ENCODE measurements at places on chromosomes 13 and 19. TPM values are rescaled to one million over a fixed set of nuclear protein-coding genes. Genes with fewer than 3 reads are reported as not detected.

DNA sequence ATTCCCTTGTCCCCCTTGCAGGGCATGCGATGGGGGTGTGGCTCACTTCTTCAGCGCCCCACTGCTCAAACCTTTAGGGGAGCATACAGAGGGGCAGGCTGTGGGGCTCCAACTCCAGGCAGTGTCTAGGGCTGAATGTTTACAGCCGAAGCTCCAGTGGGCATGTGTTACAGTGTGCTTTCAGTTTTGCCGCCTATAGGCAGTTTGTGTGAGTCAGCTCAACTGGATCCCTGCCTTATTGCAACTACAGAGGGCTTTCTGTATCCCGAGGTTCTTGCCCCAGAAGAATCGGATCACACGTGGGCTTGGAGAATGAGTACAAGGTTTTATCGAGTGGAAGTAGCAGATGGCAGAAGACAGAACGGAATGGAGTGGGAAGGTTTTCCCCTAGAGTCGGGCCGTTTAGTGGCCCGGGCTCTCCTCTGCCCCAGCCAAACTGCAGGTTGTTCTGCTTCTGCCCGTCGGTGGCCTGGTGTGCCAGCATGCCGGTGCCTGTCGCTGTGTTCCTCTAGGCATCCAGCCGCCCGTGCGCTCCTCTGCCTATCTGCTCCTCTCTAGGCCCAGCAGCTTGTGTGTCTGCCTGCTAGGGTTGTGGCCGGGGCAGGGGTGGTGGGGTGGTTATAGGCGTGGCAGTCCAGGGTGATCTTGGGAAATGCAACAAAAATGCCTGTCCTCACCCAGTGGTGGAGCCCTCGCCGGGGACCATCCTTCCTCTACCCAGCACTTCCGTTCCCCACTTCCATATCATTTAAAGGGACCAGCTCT is 435.9 kb upstream of the SGCG start:
- DNase-seq, result no peak
- no peaks in the 10 kb centered on the region for H3K4me1 ChIP-seq
- no peak overlapping the region for H3K4me3 ChIP-seq
- no peaks in the 10 kb centered on the region for H3K36me3 ChIP-seq

The CALR3 gene
- not detected for total RNA-seq

GRCh38 chr19:18669524-18669817 is 14.0 kb upstream of the CRTC1 start:
- DNase-seq, result no peak
- no peak overlapping the region for H3K27ac ChIP-seq
- no peaks in the 10 kb centered on the region for H3K27me3 ChIP-seq
- H3K4me1 ChIP-seq, result peaks cover 11% of the 10 kb centered on the region

DNA sequence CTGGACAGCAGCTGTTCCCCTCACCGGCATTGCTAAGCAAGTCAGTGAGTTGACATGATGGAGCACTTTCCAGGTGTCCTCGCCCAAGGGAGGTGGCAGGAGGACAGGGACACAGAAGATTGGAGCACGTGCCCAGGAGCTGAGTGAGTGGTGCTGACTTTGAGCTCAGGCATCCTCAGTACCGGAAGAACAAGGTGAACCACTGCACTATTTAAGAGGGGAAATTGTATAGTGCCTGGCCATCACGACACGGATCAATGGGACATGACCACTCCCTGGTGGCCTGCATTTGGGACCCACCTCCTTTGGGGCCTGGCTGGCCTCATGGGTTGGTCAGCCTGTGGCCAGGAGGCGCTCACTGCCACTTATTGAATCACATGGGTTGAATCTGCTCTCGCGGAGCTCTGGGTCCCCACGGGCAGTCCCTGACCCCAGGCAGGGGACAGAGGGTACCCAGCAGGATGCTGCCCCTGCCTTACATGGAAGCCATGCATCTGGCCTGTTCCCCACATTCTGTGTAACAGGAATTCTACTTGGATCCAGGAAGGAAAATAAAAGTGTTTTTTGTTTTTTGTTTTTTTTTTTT is 206.9 kb upstream of the ZNF536 start:
- no peak for DNase-seq
- H3K36me3 ChIP-seq, result no peaks in the 10 kb centered on the region
- no peak overlapping the region for H3K4me3 ChIP-seq
- H3K4me1 ChIP-seq, result no peaks in the 10 kb centered on the region

DNA sequence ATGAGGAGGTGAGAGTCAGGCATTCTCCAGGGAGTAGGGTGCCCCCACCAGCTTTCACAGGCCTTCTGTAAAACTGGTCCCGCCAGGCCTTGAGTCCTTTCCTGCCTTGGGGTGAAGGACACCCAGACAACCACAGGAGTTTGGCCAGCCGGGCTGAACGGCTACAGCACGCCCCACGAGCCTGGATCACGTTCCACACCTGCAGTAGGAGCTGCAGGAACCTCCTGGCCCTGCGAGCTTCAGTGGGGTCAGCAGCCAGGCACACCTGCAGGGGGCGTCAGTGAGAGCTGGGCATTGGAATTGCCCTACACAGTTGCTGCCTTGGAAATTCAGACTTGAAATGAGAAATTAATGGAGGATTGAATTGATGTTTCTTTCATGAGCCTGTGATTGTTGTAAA is 45.7 kb downstream of the COL4A2 start:
- peaks cover 19% of the 10 kb centered on the region for H3K4me1 ChIP-seq
- no peak overlapping the region for H3K27ac ChIP-seq
- H3K36me3 ChIP-seq, result no peaks in the 10 kb centered on the region
- DNase-seq, result no peak

GRCh38 chr19:392375-392970 is 16.5 kb downstream of the C2CD4C start:
- no peaks in the 10 kb centered on the region for H3K4me1 ChIP-seq
- no peak overlapping the region for H3K4me3 ChIP-seq
- peaks cover 18% of the 10 kb centered on the region for H3K27me3 ChIP-seq
- no peak overlapping the region for H3K27ac ChIP-seq
- no peaks in the 10 kb centered on the region for H3K36me3 ChIP-seq

The LCP1 gene
- 24.5 TPM for total RNA-seq

GRCh38 chr19:50475736-50476223 is 527 bp upstream of the EMC10 start:
- peak overlapping the region; percentile 81 for H3K27ac ChIP-seq
- peak overlapping the region; percentile 91 for H3K4me3 ChIP-seq
- DNase-seq, result no peak
- H3K4me1 ChIP-seq, result peaks cover 13% of the 10 kb centered on the region
- no peaks in the 10 kb centered on the region for H3K27me3 ChIP-seq
- H3K36me3 ChIP-seq, result peaks cover 20% of the 10 kb centered on the region

The FPR1 gene
- 0.60 TPM for total RNA-seq

DNA sequence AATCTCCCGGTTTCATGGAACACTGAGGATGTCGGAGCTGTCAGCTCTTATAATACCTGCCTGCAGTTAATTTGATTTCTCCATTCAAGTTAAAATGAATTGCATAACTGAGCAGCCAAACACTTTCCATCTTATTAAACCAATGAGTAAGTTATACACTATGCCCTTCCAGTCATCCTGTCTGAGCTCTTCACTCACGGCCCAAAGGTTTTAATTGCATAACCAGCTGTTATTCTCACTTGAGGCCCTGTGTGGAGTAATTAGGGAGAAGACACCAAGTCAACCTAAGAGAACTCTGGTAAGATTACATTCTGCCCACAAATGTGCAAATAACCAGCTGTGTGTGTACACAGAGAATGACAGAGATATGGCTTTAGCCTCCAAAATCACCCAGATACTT is 303.5 kb downstream of the TBC1D4 start:
- no peak overlapping the region for H3K27ac ChIP-seq
- H3K36me3 ChIP-seq, result no peaks in the 10 kb centered on the region
- no peak for DNase-seq
- no peak overlapping the region for H3K4me3 ChIP-seq

DNA sequence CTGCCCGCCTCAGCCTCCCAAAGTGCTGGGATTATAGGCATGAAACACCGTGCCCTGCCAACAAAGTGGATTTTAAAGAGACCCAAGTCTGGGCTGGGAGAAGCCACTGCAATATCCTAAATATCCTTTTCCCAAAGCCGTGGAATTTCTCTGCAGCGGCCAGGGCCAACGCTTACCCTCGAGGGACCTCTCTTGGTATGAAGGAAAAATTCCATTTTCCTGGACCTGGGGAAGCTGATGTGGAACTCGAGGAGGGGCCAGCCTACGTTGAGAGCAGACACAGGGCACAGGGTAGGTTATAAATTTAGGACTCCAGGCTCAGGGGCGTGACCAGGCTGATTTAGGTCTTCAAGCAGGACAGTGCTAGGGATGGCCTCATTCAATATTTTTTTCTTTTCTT is 17.7 kb upstream of the UPF1 start:
- H3K27ac ChIP-seq, result no peak overlapping the region
- H3K4me1 ChIP-seq, result peaks cover 12% of the 10 kb centered on the region
- no peaks in the 10 kb centered on the region for H3K27me3 ChIP-seq

The GIPR gene
- 2.0 TPM for total RNA-seq

- H3K27me3 ChIP-seq, result no peaks in the 10 kb centered on the region
- H3K4me3 ChIP-seq, result no peak overlapping the region
- no peak for DNase-seq
- H3K36me3 ChIP-seq, result no peaks in the 10 kb centered on the region
Observed at GRCh38 chr13:58379221-58379620, 747.7 kb downstream of the PCDH17 start.

DNA sequence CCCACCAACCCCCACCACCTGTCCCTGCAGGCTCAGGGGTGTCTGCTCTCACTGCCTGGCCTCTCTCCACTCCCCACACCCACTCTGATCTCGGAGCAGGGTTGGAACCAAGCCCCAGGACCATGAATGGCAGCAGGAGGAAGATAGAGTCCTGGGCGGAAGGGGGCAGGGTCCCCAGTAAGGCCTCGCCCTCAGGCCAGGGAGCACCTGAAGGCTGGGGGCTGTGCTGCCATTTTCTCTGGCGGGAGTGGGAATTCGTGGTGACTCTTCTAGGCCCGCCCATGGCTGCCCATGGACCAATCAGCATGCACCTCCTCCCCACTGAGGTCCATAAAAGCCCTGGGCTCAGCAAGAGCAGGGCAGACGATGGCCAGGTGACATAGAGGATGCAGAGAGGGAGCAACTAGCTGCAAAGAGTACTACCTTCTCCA is 25.0 kb downstream of the KBTBD6 start:
- H3K36me3 ChIP-seq, result no peaks in the 10 kb centered on the region
- no peaks in the 10 kb centered on the region for H3K4me1 ChIP-seq
- H3K27me3 ChIP-seq, result no peaks in the 10 kb centered on the region
- no peak for DNase-seq
- H3K4me3 ChIP-seq, result no peak overlapping the region

DNA sequence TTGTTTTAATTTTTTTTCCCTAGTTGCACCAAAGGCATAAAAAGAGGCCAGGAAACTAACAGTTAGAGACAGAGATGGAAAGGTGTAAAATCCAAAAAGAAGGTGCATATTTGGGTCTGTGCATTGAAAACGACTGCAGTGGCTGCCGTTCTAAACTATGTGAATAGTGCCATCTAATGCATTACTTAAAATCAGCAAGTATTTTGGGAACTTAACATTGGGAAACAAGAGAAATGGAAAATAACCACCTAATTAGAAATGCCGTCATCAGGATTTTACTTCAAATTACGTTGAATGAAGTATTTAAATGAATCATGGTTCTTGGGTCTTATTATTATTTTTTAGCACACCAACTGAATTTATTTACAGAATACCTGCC is 189.5 kb upstream of the MIR17HG start:
- no peaks in the 10 kb centered on the region for H3K27me3 ChIP-seq
- no peak for DNase-seq
- no peaks in the 10 kb centered on the region for H3K4me1 ChIP-seq
- no peak overlapping the region for H3K27ac ChIP-seq

GRCh38 chr19:10419646-10420443 is 493 bp upstream of the PDE4A start:
- H3K27me3 ChIP-seq, result peaks cover 80% of the 10 kb centered on the region
- H3K27ac ChIP-seq, result no peak overlapping the region
- H3K4me1 ChIP-seq, result peaks cover 69% of the 10 kb centered on the region
- DNase-seq, result no peak
- H3K36me3 ChIP-seq, result no peaks in the 10 kb centered on the region

DNA sequence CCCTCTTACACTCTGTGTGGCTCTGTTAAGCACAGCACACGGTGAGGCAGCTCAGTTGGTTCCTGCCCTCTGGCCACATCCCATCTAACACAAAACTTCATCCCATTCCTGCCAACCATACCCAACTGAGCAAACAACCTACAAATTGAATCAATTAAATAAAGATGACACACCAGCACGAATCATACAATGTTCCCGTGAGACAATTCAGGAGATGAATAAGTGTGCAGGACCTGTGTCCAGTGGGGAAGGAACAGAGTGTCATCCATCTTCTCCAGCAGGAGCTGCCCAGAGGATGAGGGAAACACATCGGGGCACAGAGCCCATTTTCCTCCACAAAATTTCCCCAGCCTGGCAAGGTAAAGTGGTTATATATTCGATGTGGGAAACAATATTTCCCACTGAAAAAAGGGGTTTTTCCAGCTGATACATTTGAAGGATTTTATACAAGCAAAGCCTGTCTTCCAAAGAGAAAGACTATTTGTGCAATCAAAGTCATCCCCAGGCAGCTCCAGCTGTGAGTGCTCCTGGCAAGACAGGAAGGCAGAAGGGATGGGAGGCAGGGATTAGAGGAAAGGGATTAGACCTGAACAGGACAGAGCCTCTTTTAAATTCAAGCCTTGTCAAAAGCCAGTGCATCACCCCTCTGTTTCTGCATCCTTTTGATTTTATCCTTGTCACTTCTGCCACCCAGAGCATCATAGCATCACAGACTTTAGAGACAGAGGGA is 240.2 kb downstream of the LHFPL6 start:
- no peaks in the 10 kb centered on the region for H3K36me3 ChIP-seq
- H3K27ac ChIP-seq, result no peak overlapping the region
- H3K4me3 ChIP-seq, result no peak overlapping the region
- peaks cover 3% of the 10 kb centered on the region for H3K4me1 ChIP-seq

- no peaks in the 10 kb centered on the region for H3K4me1 ChIP-seq
- no peak overlapping the region for H3K27ac ChIP-seq
- H3K4me3 ChIP-seq, result no peak overlapping the region
- no peak for DNase-seq
- H3K27me3 ChIP-seq, result no peaks in the 10 kb centered on the region
Observed at GRCh38 chr13:74633734-74634133, 499.5 kb upstream of the KLF12 start.

GRCh38 chr13:52848455-52849195 is at the start of gene PCDH8:
TSS of gene PCDH8 (minus strand) at chr13:52848640. CDS start at chr13:52848436, 204 bp downstream.
- no peak for DNase-seq
- peaks cover 70% of the 10 kb centered on the region for H3K27me3 ChIP-seq
- no peak within 1 kb of the TSS for H3K4me3 ChIP-seq
- H3K36me3 ChIP-seq, result no peaks in the 10 kb centered on the region
- H3K27ac ChIP-seq, result no peak within 1 kb of the TSS

The KCNN1 gene
- total RNA-seq, result not detected

All from suprapubic skin (tissue), 4 donors.